BE2C (cell line): ENCODE measurements at places on chromosomes 11 and 22.
A peak's percentile ranks its signal among the peaks of the same experiment; 100 is the strongest.

GRCh38 chr11:33690290-33691065 is 10.1 kb downstream of the C11orf91 start:
- no peak for DNase-seq

GRCh38 chr11:87820011-87820410 is 355.2 kb downstream of the RAB38 start:
- DNase-seq: no peak

DNA sequence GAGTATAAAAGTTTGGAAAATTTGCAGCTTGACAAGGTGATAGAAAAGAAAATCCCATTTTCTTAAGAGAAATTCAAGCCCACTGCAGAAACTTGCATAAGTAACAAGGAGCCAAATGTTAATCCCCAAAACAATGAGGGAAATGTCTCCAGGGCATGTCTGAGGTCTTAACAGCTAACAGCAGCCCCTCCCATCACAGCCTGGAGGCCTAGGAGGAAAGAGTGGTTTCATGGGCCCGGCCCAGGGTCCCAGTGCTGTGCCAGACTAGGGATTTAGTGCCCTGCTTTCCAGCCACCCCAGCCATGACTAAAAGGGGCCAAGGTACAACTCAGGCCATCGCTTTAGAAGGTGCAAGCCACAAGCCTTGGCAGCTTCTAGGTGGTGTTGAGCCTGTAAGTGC is 123.7 kb upstream of the TRPC6 start:
- DNase-seq: no peak

DNA sequence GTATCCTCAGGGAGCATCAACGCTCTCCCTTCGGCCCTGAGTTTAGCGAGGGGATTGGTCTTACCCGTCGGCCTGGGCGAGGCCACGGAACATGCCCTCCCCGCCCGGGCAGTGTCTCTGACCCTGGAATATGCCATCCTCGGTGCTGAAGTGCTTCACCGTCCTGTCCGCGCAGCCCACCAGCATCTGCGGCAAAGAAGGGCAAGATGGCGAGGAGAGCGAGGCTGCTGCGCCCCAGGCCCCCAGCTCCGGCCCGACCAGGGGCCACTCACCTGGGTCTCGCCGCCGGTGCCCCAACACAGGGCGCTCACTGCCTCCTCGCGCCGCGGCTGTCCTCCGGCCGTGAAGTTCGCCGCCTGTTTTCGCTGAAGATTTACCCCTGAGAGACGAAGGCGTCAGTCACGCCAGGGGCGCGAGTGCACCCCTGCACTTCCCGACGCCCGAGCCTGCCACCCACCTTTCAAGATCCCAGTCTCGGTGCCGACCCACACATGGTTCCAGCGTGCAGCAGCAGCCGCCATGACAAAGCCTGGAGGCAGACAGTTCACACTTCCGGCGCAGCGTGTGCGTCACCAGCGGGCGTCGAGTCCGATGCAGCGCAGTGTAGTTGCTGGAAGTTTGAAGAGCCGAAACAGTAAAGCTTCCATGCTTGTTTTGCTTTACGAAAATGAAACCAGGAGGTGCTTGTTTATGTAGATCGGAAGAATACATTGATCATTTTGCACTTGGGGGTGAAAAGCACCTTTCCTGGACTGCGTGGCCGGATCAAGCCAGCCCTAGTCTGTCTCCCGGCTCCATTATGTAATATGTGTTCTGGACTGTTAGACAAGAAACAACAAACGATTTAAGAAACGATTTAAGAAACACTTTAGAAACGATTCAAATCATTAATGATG is at the start of gene WDR74:
WDR74 (minus strand) TSS at position 541 of the 896 bp plus-strand sequence; CDS start at position 521, 20 bp downstream.
- peak; percentile 81 for DNase-seq

DNA sequence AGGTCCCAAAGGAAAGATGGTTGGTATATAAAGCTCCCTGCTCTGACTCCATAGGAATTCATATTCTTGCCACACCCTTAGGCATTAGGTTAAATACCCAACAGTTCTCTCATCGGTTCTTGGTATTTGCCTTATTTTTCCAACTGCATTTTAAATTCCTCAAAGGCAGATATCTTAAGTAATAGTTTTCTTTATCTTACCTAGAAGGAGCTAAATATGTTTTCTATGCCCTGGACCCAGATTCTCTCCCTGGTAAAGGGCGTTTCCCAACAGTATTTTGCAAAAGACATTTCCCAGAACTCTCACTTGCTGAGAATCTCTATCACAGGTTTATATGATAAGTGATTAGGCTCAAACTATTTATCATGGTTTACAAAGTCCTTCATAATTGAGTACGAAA is 158.6 kb upstream of the BDNF start:
- no peak for DNase-seq

GRCh38 chr11:74633406-74634393 is 41.3 kb downstream of the POLD3 start:
- DNase-seq: no peak

DNA sequence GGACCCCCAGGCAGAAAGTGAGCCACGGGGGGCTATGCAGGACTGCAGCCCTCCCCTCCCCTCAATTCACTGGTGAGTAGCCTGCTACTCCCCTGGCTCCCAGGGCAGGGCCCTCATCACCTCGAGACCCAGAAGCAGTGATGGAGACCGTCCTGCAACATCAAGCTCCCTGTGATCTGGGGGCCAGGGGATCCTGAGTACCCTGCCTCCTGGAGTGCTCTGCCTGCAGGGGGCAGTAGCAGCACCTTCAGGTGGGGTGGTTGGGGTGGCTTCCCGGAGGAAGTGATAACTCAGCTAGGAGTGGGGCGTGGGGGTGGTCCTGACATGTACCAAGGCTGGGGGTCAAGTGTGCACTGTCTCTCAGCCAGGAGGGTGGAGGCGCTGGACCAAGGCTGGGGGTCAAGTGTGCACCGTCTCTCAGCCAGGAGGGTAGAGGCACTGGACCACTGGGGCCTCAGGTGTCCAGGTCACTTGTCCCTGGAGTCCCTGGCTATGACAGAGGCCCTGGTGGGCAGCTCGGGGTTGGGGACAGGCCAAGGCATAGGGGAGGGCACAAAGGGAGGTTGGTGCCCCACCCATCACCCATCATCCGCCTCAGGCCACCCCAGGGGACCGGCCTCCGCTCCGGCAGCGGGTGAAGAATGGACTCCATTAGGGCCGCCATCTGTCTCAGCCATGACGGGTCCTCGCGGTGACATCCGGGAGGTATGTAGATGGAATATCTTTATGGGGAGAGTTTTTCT is 9.4 kb downstream of the RTN4R start:
- DNase-seq: no peak

GRCh38 chr22:48494968-48495750 is 1332.5 kb downstream of the BRD1 start:
- no peak for DNase-seq

GRCh38 chr11:33310720-33311500 is 53.7 kb downstream of the HIPK3 start:
- DNase-seq: no peak

DNA sequence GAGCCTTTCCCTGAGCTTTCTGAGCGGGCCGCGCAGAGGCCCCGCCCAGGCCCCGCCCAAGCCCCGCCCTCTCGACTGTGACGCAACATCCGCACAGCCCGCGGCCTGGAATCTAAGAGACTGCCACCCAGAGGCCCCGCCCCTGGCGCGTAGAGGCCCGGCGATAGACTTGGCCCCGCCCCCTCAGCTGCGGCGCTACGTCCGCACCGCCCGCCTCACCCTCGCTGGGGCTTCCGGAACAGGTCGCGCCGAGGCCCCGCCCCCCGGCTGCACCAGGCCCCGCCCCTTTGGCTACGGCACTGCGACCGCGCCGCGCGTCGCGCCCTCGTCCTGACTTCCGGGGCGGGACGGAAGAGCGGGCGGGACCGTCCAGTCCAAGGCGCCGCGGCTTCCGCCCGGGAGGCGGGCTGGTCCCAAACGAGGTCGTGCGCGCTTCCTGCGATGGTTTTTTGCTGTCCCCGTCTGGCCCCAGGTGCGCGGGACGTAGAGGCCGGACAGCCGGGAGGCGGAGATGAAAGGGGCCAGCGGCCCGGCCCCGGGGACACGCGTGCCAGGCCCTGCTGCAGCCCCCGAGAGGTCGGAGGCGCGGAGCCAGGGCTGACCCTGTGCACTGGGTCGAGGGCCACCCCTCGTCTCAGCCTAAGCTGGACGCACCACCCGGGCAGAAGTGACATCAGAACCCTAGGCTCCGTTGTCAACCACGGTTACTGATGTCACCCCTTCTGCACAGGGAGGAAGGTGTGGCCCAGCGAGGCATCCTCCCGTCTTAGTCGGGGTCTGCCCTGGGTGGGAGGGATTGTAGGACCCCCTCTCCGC is 59.0 kb upstream of the WNT7B start:
- DNase-seq: peak; percentile 100

- DNase-seq: no peak
Observed at GRCh38 chr11:131246156-131246555, 124.3 kb upstream of the NTM start.
